WERI-Rb-1 (cell line): ENCODE measurements at places on chromosomes 5 and 9.

- DNase-seq, result no peak
Measured at GRCh38 chr5:104998169-104998568, 1435.6 kb upstream of the NUDT12 start.

DNA sequence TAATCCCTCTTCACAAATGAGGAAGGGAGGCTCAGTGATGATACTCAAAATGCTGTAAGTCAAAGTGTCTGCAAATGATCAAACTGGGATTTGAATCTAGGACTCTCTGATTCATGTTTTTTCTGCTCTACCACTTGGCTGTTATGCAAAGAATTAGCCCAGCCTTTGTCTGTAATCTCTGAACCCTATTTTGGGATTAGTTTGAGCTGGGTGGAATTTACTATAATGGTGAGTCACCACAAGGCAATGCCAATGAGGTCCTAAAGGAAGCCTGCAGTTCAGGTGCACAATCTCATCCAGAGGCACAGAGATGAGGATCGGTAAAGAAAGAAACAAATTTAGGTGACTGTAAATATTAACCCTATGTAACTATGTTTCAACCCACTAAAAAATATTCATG, 29.2 kb downstream of the RFK start:
- no peak for DNase-seq

- DNase-seq, result no peak
Measured at GRCh38 chr5:74314906-74315305, 325.6 kb downstream of the ENC1 start.

DNA sequence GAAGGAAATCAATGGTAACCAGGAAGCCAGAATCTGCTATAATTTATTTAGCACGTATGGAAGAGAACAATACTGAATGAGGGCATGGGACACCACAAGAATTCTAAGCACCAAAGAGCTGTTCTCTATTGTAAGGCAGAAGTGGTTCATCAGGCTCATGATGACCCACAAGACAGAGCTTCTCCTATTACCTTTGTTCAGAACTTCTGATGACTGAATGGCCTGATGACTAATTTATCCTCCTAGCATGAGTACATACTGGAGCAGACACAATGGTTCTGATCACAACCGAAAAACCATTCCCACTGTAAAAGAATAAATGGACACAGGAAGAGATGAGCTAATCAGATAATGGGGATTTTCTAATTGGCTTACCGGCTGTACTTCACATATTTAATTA, 329.8 kb upstream of the PDE4D start:
- no peak for DNase-seq

- no peak for DNase-seq
Measured at GRCh38 chr9:101162231-101162630, 133.7 kb downstream of the PLPPR1 start.

DNA sequence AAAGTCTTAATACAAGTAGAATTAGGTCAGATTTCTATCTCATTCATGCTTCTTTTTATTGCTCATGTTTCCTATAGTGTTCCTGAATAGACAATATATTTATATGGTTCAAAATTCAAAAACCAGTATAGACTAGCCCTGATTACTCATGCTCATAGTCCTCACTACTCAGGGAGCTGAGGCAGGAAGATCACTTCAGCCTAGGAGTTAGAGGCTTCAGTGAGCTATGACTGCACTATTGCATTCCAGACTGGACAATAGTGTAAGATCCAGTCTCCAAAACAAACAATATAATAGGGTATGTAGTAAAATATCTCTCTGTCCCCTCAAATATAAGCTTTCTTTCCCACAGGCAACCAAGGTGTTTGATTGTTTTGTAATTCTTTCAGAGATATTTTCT, 2.4 kb downstream of the ANKRD31 start:
- DNase-seq, result no peak

DNA sequence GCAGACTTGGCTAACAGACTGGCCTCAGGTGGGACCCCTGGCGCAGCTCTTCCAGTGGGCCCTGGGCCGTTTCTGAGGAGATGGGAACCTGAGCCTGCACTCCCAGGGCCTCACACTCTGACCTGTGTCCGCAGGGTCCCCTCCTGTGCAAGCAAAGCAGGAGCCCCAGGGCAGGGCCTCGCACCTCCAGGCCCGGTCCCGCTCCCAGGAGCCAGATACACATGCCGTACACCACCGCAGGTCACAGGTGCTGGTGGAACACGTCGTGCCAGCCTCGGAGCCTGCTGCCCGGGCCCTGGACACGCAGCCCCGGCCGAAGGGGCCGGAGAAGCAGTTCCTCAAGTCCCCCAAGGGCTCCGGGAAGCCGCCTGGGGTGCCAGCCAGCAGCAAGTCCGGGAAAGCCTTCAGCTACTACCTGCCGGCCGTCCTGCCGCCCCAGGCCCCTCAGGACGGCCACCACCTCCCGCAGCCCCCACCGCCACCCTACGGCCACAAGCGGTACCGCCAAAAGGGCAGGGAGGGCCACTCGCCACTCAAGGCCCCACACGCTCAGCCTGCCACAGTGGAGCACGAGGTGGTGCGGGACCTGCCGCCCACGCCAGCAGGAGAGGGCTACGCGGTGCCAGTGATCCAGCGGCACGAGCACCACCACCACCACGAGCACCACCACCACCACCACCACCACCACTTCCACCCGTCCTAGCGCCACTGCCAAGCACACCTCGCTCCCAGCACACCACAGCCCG, 29.2 kb downstream of the NKD2 start:
- no peak for DNase-seq

GRCh38 chr9:13467157-13467556, 187.7 kb upstream of the MPDZ start:
- DNase-seq, result no peak
